Naive thymus-derived CD4-positive, alpha-beta T cell (primary cell): ENCODE measurements at places on chromosomes 6 and 20. TPM values are rescaled to one million over a fixed set of nuclear protein-coding genes. Genes with fewer than 3 reads are reported as not detected.

Gene HDGFL1
- not detected for total RNA-seq

Gene PDE10A
- total RNA-seq: not detected in 2 replicates

Gene TNXB
- total RNA-seq: 15.0 TPM

Gene SLC17A9
- 3.5 TPM for total RNA-seq

Gene ARFGEF3
- total RNA-seq: 0.02 TPM

Gene MLIP
- not detected for total RNA-seq

Gene NOTCH4
- 0.54 TPM for total RNA-seq

Gene ALDH8A1
- total RNA-seq: 4.3 TPM

Gene MYT1
- not detected for total RNA-seq

Gene PROKR2
- total RNA-seq: not detected

Gene LSM14B
- total RNA-seq: 53.0 TPM

Gene EPPIN
- not detected for total RNA-seq

Gene IRF4
- total RNA-seq: 27.9 TPM

Gene ULBP1
- not detected for total RNA-seq

Gene MLN
- total RNA-seq: not detected

Gene LHFPL5
- not detected for total RNA-seq

Gene ECT2L
- total RNA-seq: not detected

Gene C20orf144
- total RNA-seq: 0.13 and 0.36 TPM in 2 replicates

Gene GPR6
- total RNA-seq: not detected in 2 replicates

Gene SFTA2
- total RNA-seq: not detected

Gene PTCRA
- not detected for total RNA-seq

Gene ENPP5
- total RNA-seq: 0.92 TPM

Gene SAMD5
- total RNA-seq: not detected

Gene OGFRL1
- 4.6 TPM for total RNA-seq

Gene KCNQ5
- total RNA-seq: 10.6 TPM

Gene DEFB113
- total RNA-seq: not detected

Gene GSTA2
- total RNA-seq: not detected

Gene LST1
- 109 and 118 TPM in 2 replicates for total RNA-seq

Gene DEFB118
- not detected in 2 replicates for total RNA-seq

Gene RNF114
- 113 TPM for total RNA-seq

Gene WFDC5
- not detected for total RNA-seq

Gene DPPA5
- total RNA-seq: not detected

Gene RIMS1
- not detected for total RNA-seq

Gene SEL1L2
- total RNA-seq: not detected

Gene CD40
- total RNA-seq: 1.7 and 2.1 TPM in 2 replicates

Gene RRAGD
- 7.3 TPM for total RNA-seq

Gene RAMACL
- total RNA-seq: 0.72 TPM

Gene C4A
- total RNA-seq: 8.6 TPM

Gene UST
- total RNA-seq: 0.40 TPM

Gene TFAP2D
- total RNA-seq: not detected

Gene CCN2
- not detected for total RNA-seq

Gene ADNP
- total RNA-seq: 51.9 TPM

Gene MYL9
- total RNA-seq: 0.29 TPM in 1 of 2 replicates, not detected in the other

Gene GSTA4
- total RNA-seq: 0.34 TPM

Gene TUBB1
- not detected for total RNA-seq

Gene MAP3K5
- 25.7 TPM for total RNA-seq

Gene NHLRC1
- total RNA-seq: 0.50 TPM

Gene PBOV1
- total RNA-seq: not detected

Gene CD109
- total RNA-seq: 1.7 TPM

Gene CST5
- total RNA-seq: not detected

Gene CDSN
- not detected for total RNA-seq

Gene ALDH5A1
- 20.6 TPM for total RNA-seq

Gene CGA
- not detected in 2 replicates for total RNA-seq

Gene SGK2
- 2.1 TPM for total RNA-seq

Gene STX11
- total RNA-seq: 2.7 TPM

Gene TRIM10
- total RNA-seq: not detected

Gene TTI1
- 25.3 TPM for total RNA-seq
